ENCODE measurements at places on chromosomes 16 and 17.

DNA sequence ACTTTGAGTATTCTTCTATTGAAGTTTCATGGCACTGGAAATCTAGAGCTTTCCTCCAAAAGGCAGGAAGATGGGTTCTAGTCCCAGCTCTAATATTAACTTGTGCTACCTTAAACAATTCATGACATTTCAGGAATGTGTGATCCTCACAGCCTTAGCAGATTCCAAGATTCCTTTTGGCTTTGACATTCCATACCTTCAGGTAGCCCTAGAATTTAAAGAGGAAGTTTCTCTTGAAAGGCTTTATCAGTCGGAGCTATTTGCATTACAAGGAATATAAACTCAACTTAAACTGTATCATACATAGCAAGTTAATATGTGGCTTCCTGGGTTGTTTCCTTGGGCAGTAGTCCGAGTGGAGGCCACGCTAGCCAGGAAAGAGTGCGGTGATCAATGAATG, 330.0 kb downstream of the SHISA9 start:
- DNase-seq, result no peak

- DNase-seq, result no peak
These were observed 21.9 kb downstream of the STH start for GRCh38 chr17:46020998-46021397.

DNA sequence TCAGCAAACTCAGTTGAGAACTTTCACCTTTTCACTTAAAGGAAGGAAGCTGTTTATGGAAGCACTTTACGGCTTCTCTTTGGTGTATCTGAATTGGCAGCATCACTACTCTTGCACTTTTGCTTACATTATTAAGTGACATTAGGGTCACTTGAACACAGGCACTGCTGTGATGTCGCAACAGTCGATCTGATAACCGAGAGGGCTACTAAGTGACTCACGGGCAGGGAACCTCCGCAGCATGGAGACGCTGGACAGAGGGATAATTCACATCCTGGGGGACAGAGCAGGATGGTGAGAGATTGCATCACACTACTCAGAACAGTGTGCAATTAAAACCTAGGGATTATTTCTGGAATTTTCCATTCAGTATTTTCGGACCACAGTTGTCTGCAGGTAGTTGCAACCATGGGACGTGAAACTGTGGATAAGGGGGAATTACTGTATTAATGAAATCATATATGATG, 56.5 kb downstream of the DNAH2 start:
- DNase-seq, result no peak

DNA sequence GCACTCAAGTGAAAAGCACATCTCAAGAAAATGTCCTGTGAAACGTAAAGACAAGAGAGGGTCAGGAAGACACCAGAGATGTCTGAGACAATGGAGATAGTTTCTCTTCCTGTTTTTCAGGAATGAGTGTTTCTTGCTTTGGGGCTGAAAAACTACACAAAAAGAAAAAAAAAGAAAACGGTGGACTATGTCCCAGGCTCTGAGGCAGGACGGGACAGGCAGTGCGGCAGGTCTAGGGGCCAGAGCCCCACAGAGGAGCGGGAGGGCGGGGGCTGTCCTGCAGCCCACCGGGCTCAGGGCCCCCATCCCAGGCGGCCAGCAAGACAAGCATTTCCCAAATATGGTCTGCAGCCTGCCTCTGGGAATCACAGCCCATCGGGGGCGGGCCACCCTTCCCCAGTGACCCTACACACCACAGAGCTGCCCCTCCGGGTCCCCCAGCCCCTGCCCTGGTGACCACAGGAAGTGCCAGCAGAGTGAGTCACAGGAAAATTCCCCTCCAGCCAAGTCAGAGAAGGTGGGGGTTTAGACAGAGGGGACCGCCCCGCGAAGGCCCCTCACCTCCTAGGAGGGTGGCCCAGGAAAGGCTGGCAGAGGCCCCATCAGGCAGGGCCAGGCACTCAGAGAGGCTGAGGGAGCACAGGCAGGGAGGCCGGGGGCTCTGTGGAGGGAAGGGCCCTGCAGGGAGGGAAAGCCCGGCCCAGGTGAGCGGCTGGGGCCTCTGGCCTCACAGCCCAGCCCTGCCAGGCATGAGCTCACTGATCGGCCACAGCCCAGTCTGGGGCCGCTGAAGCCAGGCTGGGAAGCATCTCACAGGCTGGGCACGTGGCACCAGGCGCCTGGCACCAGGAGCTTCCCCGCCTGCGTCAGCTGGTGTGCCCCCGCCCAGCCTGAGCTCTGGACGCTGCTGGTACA, 6.3 kb downstream of the BCAR1 start:
- DNase-seq, result no peak

GRCh38 chr16:583470-583814, 6.4 kb upstream of the RAB40C start:
- DNase-seq, result no peak

- no peak for DNase-seq
These were observed 42.1 kb downstream of the TSC2 start for GRCh38 chr16:2089706-2090480.

- no peak for DNase-seq
These were observed 66.4 kb downstream of the METRNL start for GRCh38 chr17:83145831-83146230.

DNA sequence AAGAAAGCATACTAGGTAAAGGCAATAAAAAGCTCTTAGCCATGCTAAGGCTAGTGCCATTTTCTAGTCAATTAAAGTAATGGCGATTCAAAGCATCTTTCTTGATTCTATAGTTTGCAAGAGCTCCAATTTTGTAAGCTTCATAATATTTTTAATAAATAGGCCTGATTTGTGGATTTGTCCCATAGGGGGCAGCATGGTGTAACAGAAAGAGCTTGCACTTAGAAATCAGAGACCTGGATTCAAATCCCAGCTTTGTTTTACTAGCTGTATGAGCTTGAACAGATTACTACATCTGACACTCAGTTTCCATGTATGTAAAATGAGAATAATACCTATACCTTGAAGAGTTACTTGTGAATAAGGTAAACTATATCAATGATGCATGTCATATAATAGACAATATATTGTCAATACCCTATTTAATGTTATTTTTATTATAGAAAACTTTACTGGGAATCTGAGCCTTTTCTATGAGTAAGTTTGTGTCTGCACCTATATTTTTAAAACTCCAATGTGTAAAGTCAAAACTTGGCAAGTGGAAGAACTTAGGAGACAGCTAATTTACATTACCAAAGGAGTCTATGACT, 93.6 kb upstream of the NOG start:
- no peak for DNase-seq

GRCh38 chr17:67479148-67479547, 102.1 kb downstream of the PITPNC1 start:
- no peak for DNase-seq
